Neural crest cell (in vitro differentiated cells): ENCODE measurements at places on chromosomes 1 and 21. TPM values are rescaled to one million over a fixed set of nuclear protein-coding genes. Genes with fewer than 3 reads are reported as not detected.

DNA sequence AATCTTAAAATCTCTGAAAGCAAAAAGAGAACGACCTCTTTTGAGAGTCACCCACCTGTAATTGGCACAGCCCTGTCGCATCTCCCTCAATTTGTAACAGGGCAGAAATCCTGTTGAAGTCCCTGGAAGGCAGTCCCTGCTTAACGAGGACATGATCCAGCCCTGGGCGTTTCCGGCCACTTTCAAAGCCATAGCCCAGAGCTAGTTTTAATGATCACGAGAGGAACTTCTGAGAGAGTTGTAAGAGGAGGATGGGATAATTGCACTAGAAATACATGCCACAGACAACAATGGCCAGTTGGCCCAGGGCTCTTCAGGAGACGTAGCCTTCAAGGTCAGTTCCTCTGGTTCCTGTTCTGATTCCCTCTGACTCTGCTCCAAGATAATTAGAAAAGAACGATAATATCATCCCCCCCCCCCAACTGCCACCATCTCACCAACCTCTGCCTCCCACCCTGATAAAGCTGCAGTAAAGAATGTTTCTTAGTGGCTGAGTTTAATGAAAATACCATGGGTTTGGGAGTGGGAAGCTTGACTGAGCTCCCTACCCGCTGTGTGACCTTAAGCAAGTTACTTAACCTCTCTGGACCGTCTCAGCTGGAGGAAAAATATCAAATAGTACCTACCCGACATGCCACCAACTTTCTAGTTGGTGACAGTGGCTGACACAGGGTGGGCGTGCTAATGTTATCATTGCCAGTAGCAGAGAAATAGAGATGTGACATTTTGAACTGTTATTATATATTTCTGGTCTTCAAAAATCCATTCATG, 140.0 kb downstream of the OMA1 start:
- DNase-seq: no peak

GRCh38 chr1:225655509-225656258, 2.8 kb upstream of the ENAH start:
- no peak for DNase-seq

- DNase-seq: no peak
Observed at GRCh38 chr1:97740891-97741290, 179.9 kb downstream of the DPYD start.

Gene ZRANB2
- 112 and 113 TPM in 2 replicates for total RNA-seq
